ENCODE measurements at places on chromosomes 6 and 20.

GRCh38 chr6:17305219-17306001, 24.2 kb downstream of the RBM24 start:
- no peak for DNase-seq

DNA sequence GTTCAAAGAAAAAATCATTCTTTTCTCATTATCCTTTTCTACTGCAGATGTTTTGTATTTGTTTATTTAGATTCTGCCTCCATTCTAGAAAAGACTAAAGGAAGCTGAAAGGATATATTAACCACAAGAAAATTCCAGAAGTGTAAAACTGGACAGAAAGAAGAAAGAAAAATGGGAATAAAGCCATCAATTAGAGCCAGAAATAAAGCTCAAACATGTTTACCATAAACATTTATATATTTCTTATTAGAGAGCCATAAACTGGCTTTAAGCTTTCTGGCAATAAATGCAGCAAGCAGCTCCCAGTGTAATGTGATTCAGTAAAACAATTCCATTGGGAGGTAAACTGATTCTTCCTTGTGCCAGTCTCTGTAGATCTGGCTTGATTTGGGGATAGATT, 244.1 kb downstream of the PTPRK start:
- no peak for DNase-seq

DNA sequence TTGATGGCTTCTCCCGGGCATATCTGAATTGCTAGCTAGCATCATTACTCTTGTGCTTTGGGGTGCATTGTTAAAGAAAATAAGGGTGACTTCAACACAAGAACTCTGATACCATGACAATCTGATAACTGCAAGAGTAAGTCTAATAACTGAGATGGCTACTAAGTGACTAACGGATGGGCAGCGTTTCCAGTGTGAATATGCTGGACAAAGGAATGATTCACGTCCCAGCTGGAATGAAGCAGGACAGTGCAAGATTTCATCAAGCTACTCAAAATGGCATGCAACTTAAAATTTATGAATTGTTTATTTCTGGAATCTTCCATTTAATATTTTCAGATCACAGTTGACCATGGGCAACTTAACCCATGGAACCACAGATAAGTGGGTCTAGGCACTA, 31.7 kb downstream of the MOXD1 start:
- no peak for DNase-seq

- DNase-seq = no peak
Observed at GRCh38 chr20:57777911-57778310, 68.1 kb upstream of the PMEPA1 start.

DNA sequence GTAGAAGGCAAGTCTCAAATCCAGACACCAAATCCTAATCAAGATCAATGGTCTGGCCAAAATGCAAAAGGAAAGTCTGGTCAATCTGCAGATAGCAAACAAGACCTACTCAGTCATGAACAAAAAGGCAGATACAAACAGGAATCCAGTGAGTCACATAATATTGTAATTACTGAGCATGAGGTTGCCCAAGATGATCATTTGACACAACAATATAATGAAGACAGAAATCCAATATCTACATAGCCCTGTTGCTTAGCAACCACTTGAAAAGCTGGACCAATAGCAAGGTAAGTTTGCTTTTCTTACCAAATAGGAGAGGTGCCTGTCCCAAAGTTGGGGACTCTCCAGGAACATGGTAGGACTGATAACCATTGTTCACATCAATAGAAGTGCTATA, 2.0 kb downstream of the SEMG2 start:
- DNase-seq = no peak

DNA sequence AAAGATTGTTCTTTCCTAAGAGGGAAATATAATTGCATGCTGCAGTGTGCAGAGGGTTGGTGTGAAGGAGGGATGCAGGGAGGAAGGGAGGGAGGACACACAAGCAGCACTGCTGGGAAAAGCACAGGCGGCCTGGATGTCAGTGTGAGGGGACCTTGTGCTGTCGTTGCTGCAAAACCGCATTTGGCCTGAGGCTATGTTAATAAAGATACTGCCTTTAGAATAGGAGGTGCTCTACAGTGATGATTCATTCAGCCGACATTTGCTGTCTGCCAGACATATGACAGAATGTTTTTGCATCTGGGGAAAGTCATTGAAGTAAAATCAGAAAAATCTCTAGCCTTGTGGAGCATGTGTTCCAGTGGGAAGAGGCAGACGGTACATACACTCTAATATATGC, 50.5 kb upstream of the TRIM26 start:
- DNase-seq = no peak

- DNase-seq = no peak
Observed at GRCh38 chr6:101393251-101393828, at the start of gene GRIK2. Gene GRIK2, plus strand, starts transcription at chr6:101393708.

DNA sequence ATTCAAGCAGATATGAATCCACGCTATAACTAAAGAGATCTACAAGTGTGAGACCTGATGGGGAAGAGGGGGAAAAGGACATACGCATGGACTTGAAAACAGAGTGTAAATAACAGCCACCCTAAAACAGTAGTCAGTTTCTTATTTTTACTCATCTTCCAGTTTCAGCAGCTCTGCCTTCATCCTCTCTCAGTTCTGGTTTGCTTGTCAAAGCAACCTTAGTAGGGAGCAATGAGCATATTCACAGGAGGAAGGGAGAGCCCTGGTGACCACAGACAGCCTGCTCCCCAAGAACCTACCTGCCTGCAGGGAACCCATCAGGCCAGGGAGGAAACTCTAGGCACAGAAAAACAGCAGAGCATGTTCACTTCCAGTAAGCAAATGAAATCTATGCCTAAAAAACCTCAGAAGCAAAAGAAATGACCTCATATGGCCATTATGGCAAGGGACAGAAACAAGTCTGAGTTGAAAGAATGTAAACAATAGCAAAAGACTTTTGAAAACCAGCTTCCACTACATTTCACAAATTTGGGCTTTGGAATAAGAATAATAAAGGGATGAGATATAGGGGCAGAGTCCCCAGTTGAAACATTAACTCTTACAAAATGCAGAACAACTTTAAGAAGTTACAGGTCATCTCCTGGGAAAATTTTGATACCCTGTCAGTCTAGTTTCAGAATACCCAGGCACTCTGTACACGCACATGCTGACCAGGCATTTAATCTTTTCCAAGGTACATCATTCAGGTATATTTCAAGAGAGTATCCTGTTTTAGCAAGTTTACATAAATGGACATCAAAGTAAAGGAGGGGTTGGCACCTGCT, 120.8 kb upstream of the BCLAF1 start:
- DNase-seq = no peak

DNA sequence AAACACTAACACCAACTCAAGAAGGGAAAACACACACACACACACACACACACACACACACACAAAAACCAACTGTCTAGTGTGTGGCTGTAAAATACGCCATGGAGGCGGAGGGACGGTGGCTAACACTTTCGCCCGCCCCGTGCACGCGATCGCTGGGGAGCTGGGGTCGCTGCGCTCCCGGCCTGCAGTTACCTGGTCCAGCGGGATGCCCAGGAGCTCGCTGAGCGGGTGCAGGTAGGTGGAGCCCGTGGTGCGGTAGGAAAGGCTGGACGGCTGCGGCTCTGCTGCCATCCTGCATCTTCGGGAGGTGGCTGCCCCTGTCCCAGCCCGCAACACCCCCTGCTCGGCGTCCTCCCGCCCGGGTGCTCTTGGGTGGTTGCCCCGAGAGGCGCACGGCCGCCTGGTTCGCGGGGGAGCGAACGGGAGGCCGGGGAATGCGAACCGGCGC, 303 bp downstream of the MBOAT1 start:
- peak; percentile 57 for DNase-seq
